ENCODE measurements at places on chromosomes 11 and 22. TPM values are rescaled to one million over a fixed set of nuclear protein-coding genes. Genes with fewer than 3 reads are reported as not detected.

DNA sequence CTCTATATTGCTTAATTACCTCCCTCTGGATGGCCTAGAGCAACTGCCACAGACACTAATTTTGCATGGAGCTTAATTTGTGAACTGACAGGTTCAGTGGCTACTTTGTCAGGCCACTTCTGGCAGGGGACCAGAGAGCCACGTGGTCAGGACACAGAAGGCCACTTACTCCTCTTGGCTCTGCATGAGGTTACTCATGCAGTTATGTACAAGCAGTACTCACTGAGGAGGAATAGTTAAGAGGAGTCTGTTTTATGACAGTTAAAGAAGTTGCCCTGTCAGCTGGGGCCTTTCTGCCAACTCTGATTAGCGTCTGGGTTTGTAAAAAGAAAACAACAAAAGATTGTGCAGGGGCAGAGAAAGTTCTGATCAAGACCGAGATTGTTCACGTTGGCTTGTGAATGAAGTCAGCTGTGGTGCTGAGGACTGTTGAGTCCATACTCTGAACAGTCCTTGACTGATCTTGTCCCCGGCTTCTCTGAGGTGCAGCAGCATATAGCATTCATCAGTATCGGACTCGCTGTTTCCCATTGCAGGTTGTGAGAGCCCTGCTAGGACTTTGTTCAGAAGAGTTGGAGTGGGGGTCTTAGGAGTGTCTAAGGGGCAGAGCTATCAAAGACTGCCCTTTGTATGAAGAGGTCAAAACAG, 41.4 kb downstream of the PPFIBP2 start:
- DNase-seq = no peak

DNA sequence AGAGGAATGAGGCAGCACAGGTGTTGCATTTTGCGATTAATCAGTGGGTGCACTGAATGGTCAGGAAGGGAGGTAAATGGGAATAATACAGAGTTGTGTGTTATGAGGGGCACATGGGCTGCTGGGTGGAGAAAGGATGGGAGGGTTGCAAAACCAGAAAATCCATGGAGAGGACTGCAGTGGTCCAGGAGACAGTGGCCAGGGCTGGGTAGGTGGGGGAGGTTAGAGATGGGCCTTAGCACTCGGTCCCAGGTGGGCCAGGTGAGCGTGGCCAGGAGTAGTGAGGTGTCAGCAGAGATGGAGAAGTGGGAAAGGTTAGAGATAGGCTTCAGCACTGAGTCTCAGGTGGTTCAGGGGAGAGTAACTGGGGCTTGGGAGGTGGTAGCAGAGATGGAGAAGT, 399.1 kb upstream of the LARGE1 start:
- no peak for DNase-seq

- DNase-seq = no peak
Observed at GRCh38 chr22:47064016-47064415, 301.6 kb downstream of the TBC1D22A start.

GRCh38 chr11:45885921-45886721, 670 bp downstream of the MAPK8IP1 start:
- DNase-seq = no peak

GRCh38 chr22:30813936-30814335, 119.3 kb downstream of the OSBP2 start:
- DNase-seq = no peak

- no peak for DNase-seq
Observed at GRCh38 chr11:102267609-102268008, 49.7 kb upstream of the BIRC3 start.

GRCh38 chr22:45626198-45626651, 45.4 kb upstream of the ATXN10 start:
- DNase-seq = no peak

- no peak for DNase-seq
Observed at GRCh38 chr11:38788561-38788960, 2190.5 kb upstream of the RAG2 start.

DNA sequence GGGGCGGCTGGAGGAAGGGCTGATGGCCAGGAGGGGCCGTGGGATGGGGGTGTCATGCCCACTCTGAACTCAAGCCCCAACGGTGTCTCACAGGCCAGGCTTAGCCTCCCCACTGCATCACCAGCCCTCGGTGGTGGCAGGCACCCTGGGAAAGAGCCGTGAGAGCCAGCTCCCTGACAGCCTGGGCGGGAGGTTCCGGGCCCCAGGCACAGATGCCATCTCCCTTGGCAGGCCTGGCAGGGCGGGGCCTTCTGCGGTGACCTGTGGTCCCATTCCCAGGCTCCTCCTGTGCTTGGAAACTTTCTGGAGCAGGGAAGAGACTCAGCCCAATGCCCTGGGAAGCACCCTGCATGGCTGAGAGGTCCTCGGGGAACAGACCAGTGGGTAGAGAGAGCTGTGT, 4.8 kb downstream of the PHLDA2 start:
- no peak for DNase-seq

MTA2 gene
- polyA plus RNA-seq = 98.7 TPM

CEP126 gene
- 5.0 TPM for polyA plus RNA-seq

DERL3 gene
- polyA plus RNA-seq = 4.3 TPM

DCHS1 gene
- polyA plus RNA-seq = 33.3 TPM

SLC22A8 gene
- 0.59 TPM for polyA plus RNA-seq
